ENCODE measurements at places on chromosomes 16 and 17.

DNA sequence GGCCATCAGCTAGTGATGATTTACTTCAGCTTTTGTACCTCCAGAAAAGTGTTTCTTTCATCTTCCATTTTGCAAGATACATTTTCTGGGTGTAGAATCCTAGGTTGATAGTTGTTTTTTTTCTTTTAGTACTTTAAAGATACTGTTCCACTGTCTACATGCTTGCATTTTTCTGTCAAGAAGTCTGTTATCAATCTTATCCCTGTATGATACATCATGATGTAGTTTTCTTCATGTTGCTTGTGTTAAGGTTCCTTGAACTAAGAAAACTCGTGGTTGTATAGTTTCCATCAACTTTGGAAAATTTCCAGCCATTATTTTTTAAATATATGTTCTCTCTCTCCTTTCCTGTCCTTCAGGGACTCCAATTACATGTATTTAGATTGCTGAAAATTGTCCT is 24.1 kb downstream of the DYNLL2 start:
- no peak for DNase-seq

GRCh38 chr17:9272501-9273200 is 251.3 kb downstream of the NTN1 start:
- no peak for DNase-seq

DNA sequence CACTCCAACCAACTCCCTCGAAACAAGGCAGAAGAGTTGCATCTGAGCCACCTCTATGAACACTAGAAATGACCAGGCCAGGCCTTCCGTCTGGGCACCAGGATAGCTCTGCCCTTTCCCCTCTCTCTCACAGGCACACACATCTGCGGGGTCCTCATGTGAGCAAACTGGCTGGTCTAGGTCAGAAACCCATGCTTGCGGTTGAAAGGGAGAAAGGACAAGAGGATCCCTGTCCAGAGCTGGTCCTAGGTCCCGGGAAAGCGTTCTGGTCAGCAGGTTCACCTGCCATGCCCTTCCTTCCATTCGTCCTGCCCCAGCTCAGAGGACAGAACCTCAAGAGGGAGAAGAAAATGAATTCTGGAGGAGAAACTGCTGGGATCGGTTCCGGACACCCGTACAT is 2.7 kb downstream of the MNT start:
- no peak for DNase-seq

GRCh38 chr16:12971241-12971640 is 69.8 kb downstream of the SHISA9 start:
- no peak for DNase-seq

- DNase-seq = no peak
These were observed 8.6 kb downstream of the ARHGAP17 start for GRCh38 chr16:25006504-25007056.

- DNase-seq = no peak
These were observed 208.9 kb downstream of the CDH13 start for GRCh38 chr16:82835487-82836155.

DNA sequence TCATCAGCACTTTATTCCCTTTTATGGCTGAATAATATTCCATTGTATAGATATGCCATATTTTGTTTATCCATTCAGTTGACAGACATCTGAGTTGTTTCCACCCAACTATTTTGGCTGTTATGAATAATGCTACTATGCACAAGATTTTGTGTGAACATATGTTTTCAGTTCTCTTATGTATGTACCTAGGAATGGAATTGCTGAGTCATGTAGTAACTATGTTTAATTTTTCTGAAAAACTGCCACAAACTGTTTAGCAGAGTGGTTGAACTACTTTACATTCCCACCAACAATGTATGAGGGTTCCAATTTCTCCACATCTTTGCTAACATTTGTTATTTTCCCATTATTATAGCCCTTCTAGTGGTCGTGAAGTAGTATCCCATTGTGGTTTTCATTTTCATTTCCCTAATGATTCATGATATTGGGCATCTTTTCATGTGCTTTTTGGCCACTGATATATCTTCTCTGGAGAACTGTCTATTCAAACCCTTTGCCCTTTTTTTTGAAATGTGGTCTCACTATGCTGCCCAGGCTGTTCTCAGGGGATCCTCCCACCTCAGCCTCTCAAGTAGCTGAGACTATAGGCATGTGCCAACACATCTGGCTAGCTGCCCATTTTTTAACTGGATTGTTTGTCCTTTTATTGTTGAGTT is 26.3 kb downstream of the SMURF2 start:
- no peak for DNase-seq

DNA sequence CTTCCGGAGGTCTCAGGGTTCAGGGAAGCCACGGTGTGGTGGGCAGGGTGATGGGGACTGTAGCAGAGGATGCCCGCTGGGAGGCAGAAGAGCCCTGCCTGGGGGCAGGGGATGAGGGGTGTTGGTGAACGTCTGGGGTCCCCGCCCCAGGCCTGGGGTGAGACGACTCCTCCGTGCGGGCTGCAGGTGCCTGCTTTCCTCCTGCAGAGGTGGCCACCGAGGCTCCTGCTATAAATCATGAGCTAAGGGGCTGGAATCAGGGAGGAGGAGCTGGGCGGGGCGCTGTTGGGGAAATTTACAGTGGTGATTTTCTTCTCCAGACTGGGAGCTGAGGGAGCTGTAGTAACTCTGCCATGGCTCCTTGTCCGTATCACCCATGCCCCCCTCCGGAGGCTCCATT is 167.0 kb downstream of the MRM1 start:
- DNase-seq = no peak

- DNase-seq = no peak
These were observed 500.4 kb upstream of the ERCC4 start for GRCh38 chr16:13419589-13419988.

GRCh38 chr16:54106057-54106456 is 180.5 kb downstream of the IRX3 start:
- DNase-seq = no peak

DNA sequence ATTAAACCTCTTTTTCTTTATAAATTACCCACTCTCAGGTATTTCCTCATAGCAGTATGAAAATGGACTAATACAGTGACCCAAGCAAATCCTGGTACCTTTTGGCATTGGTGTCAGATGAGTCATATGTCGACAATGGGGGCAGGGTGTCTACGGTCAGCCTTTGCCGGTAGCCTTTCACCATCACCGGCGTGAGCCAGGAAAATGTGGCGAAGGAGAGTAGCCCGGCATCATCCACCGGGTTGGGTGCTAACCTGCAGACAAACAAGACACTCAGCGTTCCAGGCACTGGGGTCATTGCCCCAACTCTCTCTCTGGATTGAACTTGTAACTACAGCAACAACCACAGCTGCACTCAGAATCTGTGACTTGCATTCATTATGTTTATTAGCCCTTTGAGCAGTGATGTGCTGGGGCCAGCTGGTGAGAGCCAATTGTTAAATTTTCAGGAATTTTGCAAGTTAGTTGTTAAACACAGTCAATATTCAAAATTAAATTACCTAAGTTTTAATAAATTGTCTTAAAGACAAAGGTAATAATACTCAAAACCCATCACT is 11.9 kb downstream of the ABCC12 start:
- DNase-seq = no peak

- no peak for DNase-seq
These were observed 291.0 kb downstream of the SNX29 start for GRCh38 chr16:12267491-12267890.
